ENCODE measurements at places on chromosomes 6 and 20.
A peak's percentile ranks its signal among the peaks of the same experiment; 100 is the strongest.

DNA sequence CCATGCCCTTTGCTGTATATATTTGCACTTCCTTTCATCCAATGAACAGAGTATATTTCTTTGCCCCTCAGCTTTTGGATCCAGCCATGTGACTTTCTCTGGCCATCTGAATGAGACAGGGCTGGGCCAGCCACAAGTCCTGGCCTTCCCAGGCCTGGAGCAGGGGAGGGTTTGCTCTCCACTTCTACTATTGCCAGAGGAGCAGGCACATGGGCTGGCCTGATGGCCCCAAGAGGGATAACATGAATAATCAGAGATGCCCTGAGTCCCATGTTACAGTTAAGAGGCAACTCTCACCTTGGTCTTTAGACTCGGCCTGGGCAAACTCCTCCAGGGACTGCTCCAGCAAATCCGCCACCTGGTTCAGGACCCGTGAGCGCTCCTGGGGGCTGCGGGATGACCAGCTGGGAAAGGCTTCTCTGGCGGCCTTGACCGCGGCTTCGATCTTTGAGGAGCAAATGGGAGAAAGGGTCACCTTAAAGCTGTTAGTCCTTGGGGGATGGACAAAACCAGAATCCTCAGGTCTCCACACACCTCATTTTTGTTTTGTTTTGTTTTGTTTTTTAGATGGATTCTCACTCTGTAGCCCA lies 6.3 kb downstream of the ALDH8A1 start:
- no peak for DNase-seq

DNA sequence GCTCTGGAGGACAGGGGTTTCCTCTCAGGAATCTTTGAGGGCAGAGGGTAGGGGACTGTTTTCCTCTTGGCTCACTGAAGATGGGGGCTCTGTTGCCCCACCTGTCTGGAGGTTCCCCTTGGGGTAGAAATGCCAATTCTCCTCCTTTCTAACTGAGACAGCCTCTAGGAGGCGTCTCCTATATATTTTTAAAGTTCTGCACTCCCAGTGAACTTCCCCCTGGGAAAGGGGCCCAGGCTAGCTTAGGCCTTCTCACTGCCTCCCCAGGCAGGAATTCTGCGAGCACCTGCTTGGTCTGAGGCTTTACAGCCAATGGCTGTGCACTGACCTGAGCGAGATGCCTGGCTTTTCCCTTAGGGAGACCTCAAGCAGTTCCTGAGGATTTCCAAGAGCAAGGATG lies 24.8 kb upstream of the SRF start:
- no peak for DNase-seq

DNA sequence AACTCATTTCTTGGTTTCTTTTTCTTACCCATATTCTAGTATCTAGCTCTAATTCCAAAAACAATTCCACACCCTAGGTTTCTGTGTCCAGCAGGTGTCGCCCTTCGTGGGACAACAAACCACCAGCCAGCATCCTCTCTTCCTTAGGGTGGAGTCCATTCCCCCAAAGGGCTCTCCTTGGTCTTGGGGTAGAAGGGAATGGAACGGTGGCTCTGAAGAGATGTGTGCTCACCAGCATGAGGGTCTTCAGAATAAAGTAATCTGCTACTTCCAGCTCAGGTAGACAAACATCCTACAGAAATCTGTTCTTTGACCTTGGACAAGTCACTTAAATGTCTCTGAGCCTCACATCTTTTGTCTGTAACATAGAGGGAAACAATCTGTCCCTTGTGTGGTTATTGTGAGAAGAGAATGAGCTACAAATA lies 7.2 kb downstream of the HLA-DMB start:
- DNase-seq = peak; percentile 61

DNA sequence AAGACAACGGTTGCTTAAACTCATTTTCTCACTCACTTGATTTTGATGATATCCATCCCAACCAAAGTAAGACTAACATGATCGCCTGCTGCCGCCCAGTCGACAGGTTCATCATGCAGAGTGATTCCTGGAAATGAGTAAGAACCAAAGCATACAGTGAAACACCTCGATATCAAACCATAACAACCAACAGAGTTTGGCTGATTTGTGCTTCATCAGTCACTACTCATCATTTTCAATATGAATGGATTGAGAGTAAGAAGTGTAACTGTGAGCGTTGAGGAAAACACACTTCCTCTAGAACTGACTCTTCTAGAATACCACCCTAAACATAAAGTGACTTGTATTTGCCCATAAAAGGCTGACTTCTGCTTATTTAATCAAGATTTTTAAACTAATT lies 29.2 kb upstream of the ALDH8A1 start:
- no peak for DNase-seq

DNA sequence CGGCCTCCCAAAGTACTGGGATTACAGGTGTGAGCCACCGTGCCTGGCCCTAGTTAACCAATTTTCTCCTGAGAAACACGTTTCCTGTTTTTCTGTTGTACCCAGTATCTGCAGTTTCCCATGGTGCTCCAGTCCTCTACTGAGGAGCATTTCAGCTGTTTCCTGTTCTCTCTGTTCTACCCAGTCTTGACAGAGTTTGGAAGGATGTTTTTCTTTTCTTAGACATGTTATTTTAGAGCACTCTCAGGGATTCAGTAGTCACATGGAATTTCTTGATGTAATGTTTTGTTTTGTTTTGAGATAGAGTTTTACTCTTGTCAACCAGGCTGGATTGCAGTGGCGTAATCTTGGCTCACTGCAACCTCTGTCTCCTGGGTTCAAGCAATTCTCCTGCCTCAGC lies 129.8 kb upstream of the TIAM2 start:
- no peak for DNase-seq

DNA sequence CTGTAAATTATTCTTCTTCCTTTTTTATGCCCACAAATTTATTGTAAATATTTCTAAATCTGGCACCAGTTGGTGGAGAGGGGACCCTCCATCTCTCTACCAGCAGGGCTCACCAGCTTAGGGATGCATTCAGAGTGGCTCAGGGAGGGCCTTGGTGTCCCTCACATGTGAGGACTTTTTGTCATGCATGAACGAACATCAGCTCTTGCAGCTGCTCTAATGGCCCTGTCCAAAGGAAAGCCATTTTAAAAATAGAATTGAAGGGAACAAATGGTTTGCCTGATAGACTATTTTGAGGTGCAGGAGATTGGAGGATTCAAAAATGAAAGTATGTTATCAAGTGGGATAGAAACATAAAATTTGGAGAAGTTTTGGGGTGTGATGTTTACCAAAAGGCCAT lies 37.5 kb upstream of the KLHL31 start:
- no peak for DNase-seq

DNA sequence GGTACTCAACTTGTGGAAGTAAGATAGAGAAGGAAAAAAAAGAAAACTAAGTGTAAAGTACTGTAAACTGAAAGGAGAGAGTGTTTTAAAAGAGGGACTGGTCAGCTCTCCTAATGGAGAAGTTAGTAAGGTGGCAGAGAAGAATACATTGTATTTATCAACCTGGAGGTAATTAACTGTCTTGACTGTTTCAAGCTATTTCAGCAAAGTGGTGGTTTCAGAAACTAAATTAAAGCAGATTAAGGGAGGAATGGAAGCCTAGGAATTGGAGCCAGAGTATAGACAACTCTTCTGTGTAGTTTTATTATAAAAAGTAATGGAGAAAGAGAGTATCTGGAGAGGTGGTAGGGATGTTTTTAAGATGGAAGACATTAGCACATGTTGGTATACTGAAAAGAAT lies 2.7 kb upstream of the PHF10 start:
- no peak for DNase-seq

GRCh38 chr20:44650771-44651433 lies 597 bp downstream of the ADA start:
- DNase-seq = no peak

DNA sequence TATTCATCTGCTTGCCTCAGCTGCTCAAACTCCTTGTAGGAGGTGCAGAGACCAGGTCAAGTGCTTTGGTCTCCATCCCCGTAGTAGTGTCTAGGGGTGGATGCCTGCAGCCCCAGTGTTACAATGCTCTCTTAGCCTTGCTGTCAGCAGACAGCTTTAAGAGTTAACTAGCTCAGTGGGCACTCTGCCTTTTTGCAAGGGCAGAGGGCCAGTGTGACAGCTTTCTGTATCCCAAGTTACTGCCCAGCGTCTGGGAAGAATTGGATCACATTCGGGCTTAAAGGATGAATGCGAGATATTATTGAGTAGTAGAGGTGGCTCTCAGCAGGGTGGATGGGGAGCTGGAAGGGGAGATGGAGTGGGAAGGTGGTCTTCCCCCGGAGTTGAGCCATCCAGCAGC lies 339.9 kb upstream of the RNF217 start:
- no peak for DNase-seq

DNA sequence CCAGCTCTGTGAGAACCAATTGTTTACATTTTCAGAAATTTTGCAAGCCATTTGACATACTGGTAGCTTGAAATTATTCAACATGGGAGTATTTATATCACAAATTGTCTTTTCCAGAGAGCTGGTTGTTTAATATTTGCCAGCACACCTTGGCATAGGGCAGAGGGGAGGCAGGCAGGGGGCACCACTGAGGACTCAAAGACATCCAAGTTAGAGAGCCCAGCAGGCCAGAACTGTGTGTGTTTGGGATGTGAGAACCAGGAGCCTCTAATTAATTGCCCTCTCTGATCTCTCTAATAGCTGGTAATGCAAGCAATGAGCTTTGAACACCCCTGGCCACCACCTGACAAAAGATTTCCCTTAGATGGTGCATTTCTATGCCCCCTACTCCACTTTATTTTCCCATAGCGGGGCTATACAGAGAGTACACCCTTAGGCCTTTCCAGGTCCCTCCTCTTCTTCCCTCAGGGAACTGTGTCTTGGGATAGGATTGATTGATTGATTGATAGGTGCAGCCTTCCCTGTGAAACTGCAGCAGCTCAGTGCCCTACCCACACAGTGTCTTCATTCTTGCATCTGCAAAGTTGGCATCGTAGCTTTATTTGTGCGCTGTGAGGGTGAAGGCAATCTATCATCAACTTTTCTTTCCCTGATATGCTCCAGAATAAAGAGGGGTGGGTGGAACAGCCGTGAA lies 29.2 kb downstream of the MOCS1 start:
- DNase-seq = no peak

GRCh38 chr20:40414843-40415615 lies 274.0 kb downstream of the MAFB start:
- no peak for DNase-seq

- DNase-seq = no peak
Observed at GRCh38 chr6:128704601-128705000, 178.3 kb upstream of the LAMA2 start.

DNA sequence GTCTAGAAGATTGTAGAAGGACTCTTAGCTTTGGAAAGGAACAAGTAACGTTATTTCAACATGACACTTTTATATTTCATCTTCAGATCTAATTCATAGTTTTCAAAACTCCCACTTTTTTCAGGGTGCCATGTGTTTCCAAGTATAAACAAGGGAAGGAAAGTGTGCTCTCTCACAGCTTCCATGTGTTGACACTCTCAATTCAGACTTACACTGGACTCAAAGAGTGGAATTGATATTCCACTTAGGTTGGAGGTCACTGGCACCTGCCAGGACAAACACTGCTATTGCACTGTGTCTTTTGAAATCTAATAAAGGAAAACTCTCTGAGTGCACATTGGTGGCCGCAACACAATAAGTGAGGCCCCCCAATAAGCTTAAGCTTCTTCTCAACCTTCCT lies 22.5 kb upstream of the SAMD3 start:
- DNase-seq = no peak

DNA sequence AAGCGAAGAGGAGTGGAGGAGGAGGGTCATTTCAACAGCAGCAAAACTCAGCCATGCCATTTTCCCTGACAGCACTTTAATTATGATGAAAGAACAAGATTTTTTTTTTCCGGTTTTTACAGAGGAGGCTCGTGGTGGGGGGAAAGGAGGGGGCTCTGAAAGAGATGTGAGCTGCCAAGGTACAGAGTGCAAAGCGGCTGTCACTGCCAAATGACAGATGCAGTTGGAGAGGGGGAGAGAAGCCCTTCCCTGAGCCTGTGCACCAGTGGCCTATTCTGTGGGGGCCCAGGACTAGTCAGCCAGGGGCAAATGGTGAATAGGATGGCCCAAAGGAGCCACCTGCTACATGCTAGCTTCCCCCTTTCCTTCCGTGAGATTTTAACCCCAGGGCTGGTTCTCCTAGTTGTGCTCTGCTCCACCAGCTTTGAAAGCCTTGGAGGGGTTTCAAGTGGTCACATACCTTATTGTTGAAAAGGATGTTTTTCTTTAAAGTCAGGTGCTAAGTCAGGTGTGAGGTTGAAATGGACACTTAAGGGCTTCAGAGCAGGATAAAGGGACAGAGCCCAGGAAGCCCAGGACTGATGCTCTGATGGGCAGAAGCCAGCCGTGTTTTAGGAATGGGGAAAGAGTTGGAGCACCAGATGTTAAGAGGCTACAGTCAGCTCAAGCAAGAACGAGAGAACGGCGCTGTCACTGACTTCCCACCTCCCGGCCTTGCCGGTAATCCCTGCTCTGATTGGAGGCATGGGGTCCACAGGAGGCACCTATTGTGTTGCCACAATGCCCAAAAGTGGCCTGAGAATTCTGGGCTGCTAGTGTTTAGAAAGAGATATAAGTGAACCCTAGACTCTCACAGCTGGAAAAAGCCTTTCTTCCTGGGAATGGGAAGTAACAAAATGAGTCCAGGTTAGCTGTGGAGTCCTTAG lies 24.8 kb downstream of the GNAS start:
- DNase-seq = no peak

GRCh38 chr20:53097371-53097770 lies 125.2 kb downstream of the TSHZ2 start:
- no peak for DNase-seq

DNA sequence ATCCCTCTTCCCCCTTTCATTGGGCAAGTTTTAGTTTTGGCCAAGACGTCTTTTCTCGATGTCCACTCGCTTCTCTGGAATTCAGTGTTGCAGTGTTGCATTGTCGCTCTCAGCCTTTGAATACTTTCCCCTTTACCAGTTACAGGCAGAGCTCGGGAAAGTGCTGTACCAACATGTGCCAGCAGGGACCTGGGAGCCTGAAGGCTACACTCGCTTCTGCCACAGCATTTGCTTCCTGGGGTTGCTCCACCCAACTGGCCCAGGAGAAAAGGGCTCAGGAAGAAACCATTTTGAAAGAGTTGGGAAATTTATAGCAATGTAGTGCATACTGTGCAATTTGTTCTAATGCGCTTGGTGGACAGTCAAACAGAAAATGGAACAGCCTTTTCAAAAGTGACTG lies 78.6 kb downstream of the LINC00237 start:
- no peak for DNase-seq

GRCh38 chr20:58838174-58838573 lies 12.5 kb downstream of the GNAS-AS1 start:
- DNase-seq = no peak

DNA sequence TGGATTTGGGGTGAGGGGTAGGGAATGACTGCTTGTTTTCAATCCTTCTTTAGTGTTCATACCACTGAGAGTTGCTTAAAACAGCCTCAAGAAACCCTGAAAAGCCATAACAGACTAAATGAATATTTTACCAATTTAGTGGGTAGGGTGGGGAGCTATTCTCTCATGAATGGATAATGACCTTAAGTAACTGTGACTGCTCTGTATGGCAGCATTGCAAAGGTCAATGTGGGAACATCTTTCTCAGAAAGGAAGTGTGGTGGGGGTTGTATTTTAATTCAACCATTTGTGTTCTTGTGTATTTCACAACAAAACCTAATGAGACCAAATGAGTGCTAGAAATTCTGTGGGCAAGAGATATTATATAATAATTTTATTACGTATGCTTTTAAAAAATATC lies 55.7 kb downstream of the PHACTR2 start:
- DNase-seq = no peak
